Activated CD4-positive, alpha-beta T cell treated with anti-CD3 and anti-CD28 coated beads, Interleukin-2, amount 50 U/mL, for 48 hours (primary cell): ENCODE measurements at places on chromosomes 16 and 17.

GRCh38 chr16:85381738-85382592 is 231.2 kb upstream of the GSE1 start:
- DNase-seq = no peak

DNA sequence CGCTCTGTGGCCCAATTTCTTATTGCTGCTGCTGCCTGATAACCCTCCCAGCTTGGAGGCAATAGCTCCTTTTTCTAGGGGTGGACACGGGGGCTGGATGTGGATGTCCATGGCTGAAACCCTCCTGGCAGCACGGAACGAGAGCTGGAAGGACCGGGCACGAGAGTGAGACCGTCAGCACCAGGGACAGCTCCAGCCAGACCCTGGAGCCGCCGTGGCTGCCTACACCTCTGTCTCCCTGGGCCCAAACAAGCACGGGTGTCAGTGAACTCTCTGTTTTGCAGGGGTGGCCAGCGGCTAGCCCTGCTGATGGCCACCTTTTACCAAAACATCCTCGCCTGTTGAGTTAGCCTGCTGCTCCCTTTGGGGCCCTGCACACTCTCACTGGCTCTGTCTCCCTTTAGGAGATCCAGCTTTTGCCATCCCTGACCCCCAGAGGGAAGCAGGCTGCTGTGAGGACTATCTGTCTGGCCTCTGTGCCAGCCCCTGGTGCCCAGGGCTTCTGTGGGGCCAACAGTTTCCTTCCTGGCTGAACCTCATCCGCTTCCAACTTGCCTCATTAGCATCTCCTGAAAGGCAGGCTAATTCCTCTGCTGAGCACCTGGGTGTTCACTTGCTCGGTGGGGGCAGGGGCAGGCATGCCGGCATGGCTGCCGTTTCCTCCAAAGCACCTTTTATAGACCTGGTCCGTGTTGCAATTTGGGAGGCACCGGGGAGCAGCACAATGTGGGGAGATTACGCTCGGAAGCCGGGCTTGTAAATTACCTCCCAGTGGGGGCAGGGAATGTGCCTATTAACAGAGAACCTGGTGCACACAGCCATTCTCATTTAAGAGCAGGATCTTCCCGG is 118.1 kb downstream of the ENGASE start:
- peak; percentile 18 for DNase-seq

DNA sequence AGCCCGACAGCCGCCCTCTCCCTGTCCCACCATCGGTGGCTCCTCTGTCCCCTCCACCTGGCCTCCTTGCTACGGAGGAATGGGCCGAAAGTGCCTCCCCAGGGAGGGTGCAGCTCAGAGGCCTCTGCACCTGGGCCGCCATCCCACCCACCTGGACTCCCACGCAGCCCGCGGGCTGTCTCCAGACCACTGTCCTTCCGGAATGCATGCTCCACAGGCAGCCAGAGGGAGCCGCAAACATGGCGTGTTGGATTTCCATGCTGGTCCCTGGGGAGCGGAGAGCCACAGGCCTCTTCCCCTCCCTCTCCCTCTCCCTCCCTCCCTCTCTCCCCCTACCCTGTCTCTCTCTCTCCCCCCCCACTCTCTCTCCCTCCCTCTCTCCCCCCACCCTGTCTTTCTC is 3.0 kb downstream of the SSTR5 start:
- DNase-seq = no peak

- no peak for DNase-seq
Measured at GRCh38 chr16:78065319-78065718, 34.1 kb upstream of the WWOX start.

DNA sequence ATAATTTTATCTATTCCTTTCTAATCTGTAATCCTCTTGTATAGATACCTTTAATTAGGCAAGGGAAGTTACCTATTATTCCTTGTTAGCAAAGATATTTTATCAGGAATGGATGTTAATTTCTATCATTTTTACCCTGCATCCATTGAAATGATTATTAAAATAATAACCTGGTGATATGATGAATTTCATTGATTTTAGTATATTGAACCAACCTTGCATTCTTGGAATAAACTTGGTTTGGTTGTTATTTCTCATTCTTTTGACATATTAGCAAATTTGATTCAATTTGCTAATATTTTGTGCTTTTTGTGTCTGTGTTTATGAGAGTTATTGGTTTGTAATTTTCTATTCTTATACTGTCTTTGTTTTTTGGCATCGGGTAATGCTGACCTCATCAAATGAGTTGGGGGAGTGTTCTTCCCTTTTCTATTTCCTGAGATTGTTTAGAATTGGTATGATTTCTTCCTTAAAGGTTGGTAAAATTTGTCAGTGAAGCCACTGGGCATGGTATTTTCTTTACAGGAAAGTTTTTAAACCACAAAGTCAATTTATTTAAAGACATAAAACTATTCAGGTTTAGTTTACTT is 250.4 kb upstream of the PMFBP1 start:
- DNase-seq = no peak

DNA sequence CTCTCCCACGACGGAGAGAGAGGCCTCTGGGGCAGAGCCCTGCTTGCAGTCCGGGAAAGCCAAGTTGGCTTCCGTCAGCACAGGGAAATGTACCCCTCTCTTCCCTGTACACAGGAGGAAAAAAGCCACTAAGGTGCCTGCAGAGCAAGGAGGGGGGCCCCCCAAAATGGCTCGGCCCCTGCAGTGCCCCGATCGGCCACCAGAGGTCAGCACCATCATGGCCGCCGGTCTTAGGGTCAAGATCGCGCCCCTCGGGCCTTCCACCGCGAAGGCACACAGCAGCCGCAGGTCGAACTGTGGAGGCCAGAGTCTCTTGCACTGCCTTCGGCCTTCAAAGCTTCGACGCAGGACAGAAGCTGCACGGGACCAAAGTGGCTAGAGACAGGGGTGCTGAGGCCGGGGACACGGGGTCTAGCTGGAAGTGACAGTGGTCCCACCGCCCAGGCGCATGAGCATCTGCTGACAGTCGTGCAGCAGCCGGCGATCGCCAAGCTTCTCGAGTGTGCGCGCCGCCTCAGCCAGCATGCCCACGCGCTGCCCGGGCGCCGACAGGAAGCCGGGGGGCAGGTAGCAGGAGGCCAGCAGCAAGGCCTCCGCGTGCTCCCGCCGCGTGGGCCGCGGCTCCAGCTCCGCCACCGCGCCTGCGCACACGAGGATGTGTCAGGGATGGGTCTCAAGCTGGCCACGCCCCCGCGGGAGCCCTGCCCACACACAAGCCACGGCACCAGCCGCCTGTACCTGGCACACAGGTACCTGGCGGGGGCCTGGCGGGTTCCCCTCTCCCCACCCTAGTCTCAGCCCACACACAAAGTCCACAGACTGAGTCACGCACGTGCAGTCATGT is 24.4 kb downstream of the SREBF1 start:
- DNase-seq = peak; percentile 75

DNA sequence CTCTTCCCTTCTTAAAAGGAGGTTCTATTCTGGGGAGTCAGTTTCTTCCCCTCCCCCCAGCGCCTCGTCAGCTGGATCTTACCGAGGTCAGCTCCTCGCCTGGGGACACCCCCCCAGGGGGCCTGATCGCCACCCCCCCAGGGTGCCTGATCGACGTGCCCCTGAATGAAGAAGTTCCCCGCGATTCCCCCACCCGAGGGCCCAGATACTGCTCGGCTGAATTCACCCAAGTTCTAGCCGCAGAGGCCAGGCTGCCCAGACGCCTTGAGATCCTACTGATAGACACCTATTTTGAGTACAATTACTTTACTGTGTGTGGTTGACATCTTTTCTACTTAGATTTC is 1.4 kb downstream of the RAB11FIP3 start:
- no peak for DNase-seq

DNA sequence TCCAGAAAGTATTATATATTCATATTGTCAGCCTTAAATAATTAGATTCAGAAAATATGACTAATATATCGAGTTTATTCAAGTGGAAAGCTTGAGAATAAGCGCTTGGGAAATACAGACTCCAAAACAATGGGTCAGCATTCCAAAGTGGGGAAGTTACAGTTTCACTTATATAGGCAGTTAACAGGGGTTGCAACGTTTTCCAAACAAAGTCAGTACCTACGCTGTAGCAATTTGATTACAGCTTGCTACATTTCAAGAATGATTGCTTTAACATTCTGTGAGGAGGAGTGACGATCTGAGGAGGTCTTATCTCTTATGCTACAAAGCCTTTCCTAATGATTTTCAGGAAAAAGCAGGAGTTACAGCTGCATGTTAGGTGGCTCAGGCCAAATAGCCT is 34.2 kb upstream of the HS3ST3A1 start:
- DNase-seq = no peak

DNA sequence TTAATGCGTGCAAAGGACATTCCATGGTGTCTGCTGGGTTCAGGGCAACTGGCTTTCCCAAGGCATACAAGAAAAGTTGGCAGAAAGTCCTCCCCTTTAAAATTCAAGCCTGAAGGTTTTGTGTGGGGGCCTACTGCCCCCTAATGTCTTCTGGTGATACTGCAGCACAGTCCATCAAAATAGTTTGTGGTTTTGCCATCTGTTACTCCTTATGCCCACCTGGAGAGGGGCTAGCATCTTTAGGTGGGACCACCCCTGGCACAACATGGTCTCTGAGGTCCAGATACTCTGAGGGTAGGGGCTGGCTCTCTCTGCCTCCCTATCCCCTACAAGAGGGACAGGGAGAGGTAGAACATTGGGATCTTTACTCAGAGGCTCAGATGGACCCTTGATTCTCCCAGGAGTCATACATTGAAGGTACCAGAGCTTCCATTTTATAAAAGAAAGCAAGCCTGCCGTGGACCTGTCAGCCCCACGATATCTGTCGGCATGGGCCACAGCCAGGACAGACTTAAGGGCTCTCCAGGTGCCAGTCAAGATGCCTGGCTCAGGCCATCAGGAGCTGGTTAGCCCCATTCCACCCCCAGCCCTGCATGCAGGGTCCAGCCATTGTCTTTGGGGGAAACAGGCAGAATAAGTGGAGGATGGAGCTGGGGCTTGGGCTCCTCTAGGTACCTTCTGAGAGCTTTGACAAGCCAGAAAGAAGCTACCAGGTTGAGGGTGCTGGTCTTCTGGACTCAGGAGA is 6.3 kb downstream of the ESRP2 start:
- DNase-seq = peak; percentile 46

DNA sequence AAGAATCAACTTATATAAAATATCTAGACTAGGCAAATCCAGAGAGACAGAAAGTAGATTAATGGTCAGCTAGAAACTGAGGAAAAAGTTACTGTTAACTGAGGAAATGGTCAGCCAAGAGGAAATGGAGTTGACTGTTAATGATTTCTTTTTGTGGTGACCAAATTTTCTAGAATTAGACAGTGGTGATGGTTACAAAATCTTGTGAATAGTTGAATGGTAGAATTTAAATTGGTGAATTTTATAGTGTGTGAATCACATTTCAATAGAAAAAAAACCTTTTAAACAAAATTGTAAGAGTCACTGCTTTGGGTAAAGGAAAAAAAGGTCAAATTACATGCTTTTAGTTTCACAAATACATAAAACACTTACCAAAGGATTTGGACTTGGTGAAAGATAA is 30.0 kb downstream of the APPBP2 start:
- DNase-seq = no peak

DNA sequence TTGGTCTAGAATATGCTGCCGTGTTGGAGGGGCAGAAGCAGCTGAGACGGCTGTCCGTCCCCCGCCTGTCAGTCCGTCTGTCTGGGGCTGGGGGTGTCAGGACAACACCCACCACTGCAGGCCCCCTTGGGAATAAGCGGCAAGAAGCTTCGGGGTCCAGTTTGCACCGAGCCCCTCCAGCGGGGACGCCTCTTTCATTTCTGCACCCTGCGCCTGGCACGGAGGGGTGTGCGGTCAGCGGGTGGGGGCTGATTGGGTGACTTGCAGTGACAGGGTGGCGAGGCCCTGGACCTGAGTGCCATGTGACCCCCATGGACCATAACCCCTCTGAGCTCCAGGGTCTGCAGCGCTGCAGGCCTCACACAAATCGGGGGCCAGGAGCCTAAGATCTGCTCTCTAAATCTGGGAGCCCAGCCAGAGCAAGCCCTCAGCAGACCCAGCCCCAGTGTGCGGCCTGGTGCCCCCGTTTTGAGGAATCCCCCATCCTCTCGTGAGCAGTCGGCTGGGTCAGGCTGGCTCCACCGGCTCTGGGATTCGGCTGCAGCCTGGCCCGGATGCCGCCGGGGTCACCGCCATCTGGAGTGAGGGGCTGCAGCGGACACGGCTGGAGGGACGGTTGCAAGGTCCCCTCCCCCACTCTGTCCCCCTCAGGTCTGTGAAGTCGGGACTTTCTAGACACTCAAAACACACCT is 8.3 kb downstream of the CBFA2T3 start:
- DNase-seq = no peak

- DNase-seq = no peak
Measured at GRCh38 chr16:16019488-16019887, 70.1 kb downstream of the ABCC1 start.

- DNase-seq = no peak
Measured at GRCh38 chr16:87657621-87658192, 55.4 kb downstream of the JPH3 start.

- no peak for DNase-seq
Measured at GRCh38 chr17:80986816-80987475, 4.7 kb upstream of the CHMP6 start.

DNA sequence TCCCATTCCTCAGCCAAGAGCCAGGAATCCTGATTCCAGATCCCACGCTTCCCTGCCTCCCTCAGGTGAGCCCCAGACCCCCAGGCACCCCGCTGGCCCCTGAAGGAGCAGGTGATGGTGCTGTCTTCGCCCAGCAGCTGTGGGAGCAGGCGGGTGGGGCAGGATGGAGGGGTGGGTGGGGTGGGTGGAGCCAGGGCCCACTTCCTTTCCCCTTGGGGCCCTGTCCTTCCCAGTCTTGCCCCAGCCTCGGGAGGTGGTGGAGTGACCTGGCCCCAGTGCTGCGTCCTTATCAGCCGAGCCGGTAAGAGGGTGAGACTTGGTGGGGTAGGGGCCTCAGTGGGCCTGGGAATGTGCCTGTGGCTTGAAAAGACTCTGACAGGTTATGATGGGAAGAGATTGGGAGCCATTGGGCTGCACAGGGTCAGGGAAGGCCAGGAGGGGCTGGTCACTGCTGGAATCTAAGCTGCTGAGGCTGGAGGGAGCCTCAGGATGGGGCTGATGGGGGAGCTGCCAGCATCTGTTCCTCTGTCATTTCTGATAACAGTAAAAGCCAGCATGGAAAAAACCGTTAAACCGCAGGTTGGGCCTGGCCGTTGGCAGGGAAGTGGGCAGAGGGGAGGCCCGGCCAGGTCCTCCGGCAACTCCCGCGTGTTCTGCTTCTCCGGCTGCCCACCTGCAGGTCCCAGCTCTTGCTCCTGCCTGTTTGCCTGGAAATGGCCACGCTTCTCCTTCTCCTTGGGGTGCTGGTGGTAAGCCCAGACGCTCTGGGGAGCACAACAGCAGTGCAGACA is at the start of gene SPN:
Gene SPN (plus strand): TSS at position 232 of the 791 bp plus-strand sequence. CDS start 482 bp downstream, at position 714.
- peak; percentile 70 for DNase-seq
